ENCODE measurements at places on chromosomes 2 and 18. TPM values are rescaled to one million over a fixed set of nuclear protein-coding genes. Genes with fewer than 3 reads are reported as not detected.

Gene FOXD4L1
- 0.17 TPM for total RNA-seq

DNA sequence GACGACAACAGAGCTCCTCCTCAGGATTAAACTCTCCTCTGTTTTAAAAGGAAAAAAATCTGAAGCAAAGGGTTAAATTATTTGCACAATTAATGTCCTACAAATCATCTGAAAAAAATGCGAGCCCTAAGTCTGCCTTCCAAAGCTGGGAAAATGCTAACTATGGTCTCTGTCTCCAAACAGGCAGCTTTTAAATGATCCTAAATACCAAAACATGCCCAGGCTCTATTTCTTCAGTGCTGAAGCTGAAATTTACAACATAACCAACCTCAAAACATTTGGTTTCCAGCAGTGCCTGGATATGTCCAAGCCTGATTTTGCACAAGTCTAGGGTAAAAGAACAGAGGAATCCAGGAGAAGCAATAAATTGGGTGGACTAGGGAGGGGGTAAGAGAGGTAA, 57.2 kb downstream of the LBH start:
- no peaks in the 10 kb centered on the region for H3K36me3 ChIP-seq
- H3K27ac ChIP-seq, result no peak overlapping the region
- H3K4me1 ChIP-seq, result peaks cover 8% of the 10 kb centered on the region
- no peaks in the 10 kb centered on the region for H3K27me3 ChIP-seq
- H3K4me3 ChIP-seq, result no peak overlapping the region

Gene MDH1
- total RNA-seq, result 159 TPM

Gene ST8SIA5
- total RNA-seq, result under 0.01 TPM

Gene ADD2
- 2.5 TPM for total RNA-seq

DNA sequence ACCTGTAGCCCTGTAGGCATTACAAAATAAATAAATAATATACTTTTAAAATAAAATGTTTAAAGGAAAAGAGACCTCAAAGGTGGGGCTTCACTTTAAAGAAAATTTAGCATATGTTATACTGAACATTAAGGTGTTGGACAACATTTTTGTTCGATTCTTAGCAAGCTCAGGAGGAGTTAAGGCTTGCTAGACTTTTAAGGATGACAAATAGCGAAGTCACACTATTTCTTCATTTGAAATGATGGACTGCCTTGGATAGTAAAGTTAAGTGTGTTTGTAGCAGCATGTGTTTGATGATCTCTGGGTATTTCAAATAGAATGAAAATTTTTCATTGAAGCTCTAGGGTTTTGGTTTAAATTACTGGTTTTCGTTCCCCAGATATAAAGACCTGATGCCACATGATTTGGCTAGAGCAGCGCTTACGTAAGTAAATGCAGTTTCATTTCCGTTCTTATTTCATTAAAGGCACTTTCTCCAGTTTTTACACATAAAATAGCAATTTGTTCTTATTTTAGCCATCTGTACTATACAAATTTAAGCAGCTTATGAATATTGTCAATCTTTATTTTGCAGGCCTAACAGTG, 24.9 kb downstream of the HADHB start:
- no peak overlapping the region for H3K27ac ChIP-seq
- DNase-seq, result no peak
- no peak overlapping the region for H3K4me3 ChIP-seq
- H3K36me3 ChIP-seq, result no peaks in the 10 kb centered on the region

Gene ANO7
- total RNA-seq, result 0.50 TPM

- no peaks in the 10 kb centered on the region for H3K27me3 ChIP-seq
- H3K27ac ChIP-seq, result no peak overlapping the region
- H3K36me3 ChIP-seq, result no peaks in the 10 kb centered on the region
- DNase-seq, result peak; percentile 70
Measured at GRCh38 chr2:176595986-176596385, 326.7 kb downstream of the MTX2 start.

DNA sequence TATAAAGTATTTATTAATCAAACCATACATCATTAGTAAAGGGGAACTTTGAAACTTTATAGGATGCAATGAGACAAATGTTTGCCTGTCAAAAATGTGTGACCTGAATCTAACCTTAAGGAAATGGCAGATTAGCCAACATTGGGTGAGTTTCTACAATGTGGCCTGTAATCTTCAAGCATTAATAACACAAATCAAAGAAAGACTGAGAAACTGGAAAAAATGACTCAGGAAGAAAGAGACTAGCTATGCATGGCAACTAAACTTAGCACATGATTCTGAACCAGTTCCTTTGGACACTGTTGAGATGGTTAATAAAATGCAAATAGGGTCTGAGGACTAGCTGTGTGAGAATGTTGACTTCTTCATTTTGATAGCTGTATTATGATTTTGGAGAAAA, 628.6 kb upstream of the ID2 start:
- no peak overlapping the region for H3K27ac ChIP-seq
- H3K36me3 ChIP-seq, result no peaks in the 10 kb centered on the region
- H3K4me1 ChIP-seq, result no peaks in the 10 kb centered on the region
- no peaks in the 10 kb centered on the region for H3K27me3 ChIP-seq
- no peak overlapping the region for H3K4me3 ChIP-seq

DNA sequence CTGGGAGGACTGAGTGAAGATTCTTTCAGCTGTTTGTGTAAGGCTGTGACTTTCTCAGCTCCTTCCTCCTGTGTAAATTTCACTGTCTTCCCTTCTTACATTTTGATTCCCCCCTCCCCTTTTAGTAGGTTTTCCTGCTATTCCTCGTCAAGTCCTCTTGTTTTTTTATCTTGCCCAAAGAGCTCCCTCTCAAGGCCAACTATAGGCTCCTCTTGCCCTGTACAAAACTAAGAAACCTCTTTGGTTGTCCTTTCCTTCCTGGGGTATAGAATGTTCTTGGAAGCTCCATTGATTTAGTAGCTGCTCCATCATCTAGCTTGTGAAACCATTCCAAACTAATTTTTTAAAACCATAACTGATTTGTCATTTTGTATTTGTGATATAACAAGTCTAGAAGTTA, 7.3 kb downstream of the CCDC121 start:
- H3K27ac ChIP-seq, result no peak overlapping the region
- no peak for DNase-seq
- no peaks in the 10 kb centered on the region for H3K4me1 ChIP-seq
- H3K36me3 ChIP-seq, result peaks cover 4% of the 10 kb centered on the region

- H3K4me3 ChIP-seq, result no peak overlapping the region
- no peaks in the 10 kb centered on the region for H3K36me3 ChIP-seq
- no peaks in the 10 kb centered on the region for H3K4me1 ChIP-seq
- H3K27me3 ChIP-seq, result no peaks in the 10 kb centered on the region
- no peak overlapping the region for H3K27ac ChIP-seq
- DNase-seq, result no peak
Measured at GRCh38 chr2:451495-451894, 163.6 kb upstream of the ALKAL2 start.

DNA sequence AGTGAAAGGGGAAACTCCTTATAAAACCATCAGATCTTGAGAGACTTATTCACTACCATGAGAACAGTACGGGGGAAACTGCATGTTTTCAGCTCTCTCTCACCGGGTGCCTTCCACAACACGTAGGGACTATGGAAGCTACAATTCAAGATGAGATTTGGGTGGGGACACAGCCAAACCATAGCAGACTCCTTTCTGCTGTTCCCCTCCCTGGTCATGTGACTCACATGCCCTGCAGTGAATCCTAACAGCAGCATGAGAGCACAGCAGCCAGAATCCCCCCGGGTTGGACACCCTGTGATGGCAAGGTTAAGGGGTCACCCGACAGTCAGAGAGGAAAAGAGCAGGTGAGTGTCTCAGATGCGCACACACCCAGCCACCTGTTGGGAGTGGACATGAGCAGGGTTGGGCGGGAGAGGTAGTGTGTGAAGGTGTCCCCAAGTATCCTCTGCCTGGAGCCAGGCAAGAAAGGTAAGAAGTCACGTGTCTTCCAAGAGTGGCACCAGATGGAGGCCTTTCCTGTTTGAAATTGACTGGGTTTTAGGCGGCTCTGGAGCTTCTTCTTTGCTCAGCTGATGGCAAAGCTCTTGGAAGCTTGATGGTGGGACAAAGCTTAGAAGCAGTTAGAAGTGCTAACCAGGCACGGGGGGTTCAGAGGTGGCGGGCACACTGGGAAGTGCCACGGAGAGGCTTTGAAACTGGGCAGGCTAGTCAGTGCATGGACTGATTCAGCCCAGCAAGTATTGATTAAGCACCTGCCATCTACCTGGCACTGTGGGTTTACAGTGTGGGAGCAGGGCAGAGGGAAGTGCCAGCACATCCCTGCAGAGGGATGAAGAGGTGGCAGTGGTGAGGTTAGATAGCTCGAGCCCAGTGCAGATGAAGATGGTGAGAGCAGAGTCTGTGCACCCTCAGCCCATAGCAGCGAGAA, 68.7 kb downstream of the RHOB start:
- H3K27me3 ChIP-seq, result peaks cover 2% of the 10 kb centered on the region
- H3K4me3 ChIP-seq, result no peak overlapping the region
- peaks cover 13% of the 10 kb centered on the region for H3K4me1 ChIP-seq

DNA sequence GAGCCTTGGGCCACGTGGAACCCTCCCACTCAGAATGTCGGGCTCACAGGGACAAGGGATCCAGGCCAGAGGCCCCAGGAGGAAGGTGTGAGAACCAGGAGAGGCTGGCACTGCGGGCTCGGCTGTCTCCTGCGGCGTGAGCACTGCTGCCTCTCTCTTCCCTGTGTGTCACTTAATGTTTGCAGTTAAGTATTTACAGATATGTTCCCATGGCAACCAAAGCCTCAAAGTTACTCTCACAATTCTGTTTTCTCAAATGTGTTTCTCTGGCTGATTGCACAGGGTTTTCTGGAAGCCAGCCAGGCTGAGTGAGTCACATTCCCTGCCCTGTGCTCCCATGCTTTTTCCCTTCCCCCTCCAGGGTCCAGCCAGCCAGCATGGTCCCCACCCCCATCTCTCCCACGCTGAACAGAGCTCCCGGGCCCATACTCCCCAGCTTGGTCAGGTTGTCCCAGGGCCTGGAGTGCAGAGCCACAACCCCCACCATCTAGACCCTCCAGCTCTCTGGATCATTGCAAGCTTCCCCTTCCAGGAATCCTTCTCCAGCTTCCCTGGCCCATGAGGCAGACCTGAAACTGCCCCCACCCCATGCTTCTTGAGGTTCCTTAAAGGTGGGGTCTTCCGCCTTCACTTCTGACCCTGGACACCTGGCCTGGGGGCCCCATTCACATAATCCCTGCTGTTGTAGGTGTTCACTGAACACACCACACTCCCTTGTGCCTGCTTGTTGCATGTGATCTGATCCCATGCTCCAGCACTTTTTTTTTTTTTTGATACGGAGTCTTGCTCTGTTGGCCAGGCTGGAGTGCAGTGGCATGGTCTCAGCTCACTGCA, 265.9 kb downstream of the CELF4 start:
- no peak overlapping the region for H3K4me3 ChIP-seq
- peaks cover 7% of the 10 kb centered on the region for H3K4me1 ChIP-seq
- H3K27ac ChIP-seq, result no peak overlapping the region

DNA sequence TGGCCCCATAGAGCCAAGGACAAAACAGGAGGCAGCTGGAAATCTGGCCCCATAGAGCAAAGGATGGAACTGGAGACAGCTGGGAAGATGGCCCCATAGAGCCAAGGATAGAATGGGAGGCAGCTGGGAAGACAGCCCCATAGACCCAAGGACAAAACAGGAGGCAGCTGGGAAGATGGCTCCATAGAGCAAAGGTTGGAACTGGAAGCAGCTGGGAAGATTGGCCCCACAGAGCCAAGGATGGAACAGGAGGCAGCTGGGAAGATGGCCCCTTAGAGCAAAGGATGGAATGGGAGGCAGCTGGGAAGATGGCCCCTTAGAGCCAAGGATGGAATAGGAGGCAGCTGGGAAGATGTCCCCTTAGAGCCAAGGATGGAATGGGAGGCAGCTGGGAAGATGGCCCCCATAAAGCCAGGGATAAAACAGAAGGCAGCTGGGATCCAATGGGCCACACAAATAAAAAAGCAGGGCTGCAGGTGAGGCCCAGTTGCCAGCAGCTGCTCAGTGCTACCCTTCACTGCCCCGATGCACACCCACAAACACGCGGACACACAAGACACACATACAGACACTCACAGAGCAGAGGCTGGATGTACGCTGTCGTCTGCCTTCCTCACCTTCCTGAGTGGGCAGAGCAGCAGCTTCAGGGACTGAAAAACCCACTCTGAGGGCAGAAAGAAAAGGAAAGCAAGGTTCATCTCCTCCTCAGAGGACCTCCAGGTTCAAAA, 505.4 kb upstream of the MYT1L start:
- H3K27ac ChIP-seq, result no peak overlapping the region
- H3K27me3 ChIP-seq, result no peaks in the 10 kb centered on the region
- H3K36me3 ChIP-seq, result no peaks in the 10 kb centered on the region
- no peak overlapping the region for H3K4me3 ChIP-seq
- no peaks in the 10 kb centered on the region for H3K4me1 ChIP-seq
- no peak for DNase-seq

Gene TEX44
- total RNA-seq, result not detected

Gene RAD51AP2
- total RNA-seq, result under 0.01 TPM

DNA sequence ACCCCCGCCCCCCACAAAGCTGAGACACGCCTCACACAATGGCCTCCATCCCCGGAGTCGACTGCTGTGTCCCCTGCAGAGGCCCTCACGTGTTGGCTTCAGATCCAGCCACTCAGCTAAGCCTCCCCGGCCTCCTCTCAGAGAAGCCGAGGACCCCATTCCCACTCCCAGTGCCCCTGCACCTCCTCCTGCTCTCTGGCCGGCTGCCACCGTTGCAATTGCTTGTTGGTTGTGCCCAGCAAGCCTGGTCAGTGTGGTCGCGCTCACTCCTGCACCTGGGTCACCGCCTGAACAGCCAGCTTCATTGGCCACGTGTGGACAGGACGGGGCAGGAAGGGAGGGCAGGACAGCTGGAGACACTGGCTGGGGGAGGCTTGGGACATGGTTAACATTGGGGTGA, 191.5 kb upstream of the SALL3 start:
- no peak for DNase-seq
- H3K27me3 ChIP-seq, result no peaks in the 10 kb centered on the region
- H3K4me3 ChIP-seq, result no peak overlapping the region
- no peaks in the 10 kb centered on the region for H3K36me3 ChIP-seq
- H3K27ac ChIP-seq, result no peak overlapping the region

Gene PLA2R1
- total RNA-seq, result 8.3 TPM

DNA sequence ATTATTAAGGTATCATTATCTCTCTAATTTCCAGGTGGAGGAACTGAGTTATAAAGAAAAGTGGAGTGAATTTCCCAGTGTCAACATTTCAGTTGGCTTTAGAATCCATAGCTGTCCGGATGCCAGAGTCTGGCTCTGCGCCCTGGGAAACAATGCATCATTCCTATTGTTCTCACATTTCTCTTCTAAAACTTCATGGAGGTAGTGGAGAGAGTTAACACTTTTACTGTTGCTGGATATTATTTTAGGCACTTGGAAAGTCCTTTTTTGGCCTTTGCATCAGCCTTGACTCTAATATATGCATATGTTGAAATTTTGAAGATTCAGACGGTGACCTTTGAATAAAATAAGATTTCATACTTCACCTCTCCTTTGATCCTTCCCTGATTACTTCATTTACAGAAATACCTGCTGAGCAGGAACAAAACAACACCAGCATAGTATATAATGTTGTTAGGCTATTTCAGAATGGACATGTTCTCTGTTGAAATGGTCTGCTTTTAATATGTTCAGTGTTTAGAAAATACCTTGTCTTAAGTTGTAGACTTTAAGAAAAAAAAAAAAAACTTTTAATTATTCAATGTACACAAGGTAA, 148.8 kb downstream of the EPHA4 start:
- H3K27ac ChIP-seq, result no peak overlapping the region
- no peak for DNase-seq
- no peaks in the 10 kb centered on the region for H3K27me3 ChIP-seq
- no peak overlapping the region for H3K4me3 ChIP-seq
- no peaks in the 10 kb centered on the region for H3K36me3 ChIP-seq
- H3K4me1 ChIP-seq, result no peaks in the 10 kb centered on the region

Gene ACADL
- total RNA-seq, result 0.51 TPM

GRCh38 chr2:136377423-136378382, 259.8 kb upstream of the CXCR4 start:
- DNase-seq, result no peak
- H3K4me3 ChIP-seq, result no peak overlapping the region
- H3K36me3 ChIP-seq, result no peaks in the 10 kb centered on the region
- no peak overlapping the region for H3K27ac ChIP-seq

Gene SUMO1
- 97.3 TPM for total RNA-seq

Measured in fibroblast of lung (primary cell).